Stimulated activated CD8-positive, alpha-beta memory T cell treated with anti-CD3 and anti-CD28 coated beads, Interleukin-7, amount 100 ng/mL, for 4 hours (primary cell): ENCODE measurements at places on chromosomes 1 and 21.

GRCh38 chr1:119482517-119483425, 24.2 kb upstream of the HSD3B1 start:
- DNase-seq: no peak

DNA sequence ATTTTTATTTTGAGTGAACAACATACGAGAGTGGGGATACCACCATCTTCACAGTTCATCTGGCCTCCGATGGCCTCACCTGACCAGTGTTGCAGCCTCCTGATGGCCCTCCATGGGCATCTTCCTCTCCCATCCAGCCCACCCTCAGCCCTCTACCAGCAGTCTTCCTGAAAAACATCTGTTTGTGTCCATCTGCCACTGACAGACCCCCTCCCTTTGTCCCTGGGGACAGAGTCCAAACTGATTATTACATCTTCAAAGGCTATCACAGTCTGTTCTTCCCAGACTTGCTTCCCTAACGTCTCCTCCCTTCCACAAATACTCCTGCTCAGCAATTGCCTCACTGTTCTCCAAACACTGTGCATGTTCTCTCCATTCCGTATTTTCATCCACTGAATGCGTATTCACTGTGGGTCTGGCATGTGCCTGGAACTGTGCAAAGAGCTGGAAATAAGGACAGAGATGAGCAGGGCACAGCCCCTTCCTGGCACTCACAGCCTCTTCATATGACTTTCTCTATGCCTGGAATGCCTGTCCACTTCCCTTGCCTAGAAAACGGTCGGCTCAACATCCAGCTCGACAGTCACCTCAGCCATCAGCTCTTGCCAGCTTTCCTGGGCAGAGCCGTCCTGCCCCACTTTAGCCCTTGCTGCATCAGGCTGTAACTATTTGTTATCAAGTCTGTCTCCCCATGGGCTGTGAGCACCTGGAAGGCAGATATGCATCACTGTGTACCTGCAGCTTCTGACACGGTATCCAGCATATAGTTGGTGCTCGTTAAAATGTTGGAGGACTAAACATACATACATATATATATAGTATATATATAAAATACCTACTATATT, 8.3 kb upstream of the ATF3 start:
- DNase-seq: no peak

DNA sequence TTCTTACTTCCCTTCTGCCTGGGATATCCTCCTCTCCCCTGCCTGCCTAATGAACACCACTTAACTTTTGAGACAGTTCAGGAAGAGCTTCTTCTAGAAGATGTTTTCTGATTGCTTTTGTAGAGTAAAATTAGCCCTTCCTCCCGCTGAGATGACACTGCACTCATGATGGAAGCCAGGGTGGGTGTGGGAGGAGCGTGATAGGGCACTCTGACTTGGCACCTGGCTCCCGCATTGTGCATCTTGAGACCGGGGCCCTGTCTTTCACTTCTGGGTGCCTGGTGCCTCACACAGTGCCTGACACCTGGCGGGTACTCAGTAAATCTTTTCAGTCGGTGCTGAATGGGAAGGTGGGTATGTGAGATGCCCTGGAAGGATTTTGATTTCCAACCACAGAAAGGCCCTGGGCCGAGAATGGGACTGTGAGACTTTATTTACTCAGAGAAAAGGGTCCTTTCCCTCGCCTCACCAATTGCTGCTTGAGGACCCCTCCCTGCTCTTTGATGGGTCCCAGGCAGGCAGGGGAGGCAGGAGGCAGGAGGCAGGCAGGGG, 6.8 kb downstream of the THEM5 start:
- DNase-seq: no peak

DNA sequence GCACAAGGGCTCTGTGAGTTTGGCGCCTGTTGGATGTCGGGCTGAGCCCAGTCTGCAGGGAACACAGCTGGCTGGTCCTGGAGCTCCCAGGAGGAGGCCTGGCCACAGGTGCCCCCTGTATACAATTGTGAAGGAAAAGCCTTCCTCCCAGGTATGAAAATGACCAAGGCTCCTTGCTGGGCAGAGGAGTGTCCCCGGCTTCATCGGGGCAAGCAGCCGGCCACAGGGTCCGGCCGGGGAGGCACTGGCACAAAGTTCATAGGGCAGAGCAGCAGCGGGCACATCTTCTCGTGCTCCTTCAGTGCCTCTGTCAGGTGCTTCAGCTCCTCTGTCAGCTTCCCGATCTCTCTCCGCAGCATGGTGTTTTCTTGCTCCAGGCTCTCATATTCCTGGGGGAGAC, 13.0 kb downstream of the BATF3 start:
- DNase-seq: no peak

DNA sequence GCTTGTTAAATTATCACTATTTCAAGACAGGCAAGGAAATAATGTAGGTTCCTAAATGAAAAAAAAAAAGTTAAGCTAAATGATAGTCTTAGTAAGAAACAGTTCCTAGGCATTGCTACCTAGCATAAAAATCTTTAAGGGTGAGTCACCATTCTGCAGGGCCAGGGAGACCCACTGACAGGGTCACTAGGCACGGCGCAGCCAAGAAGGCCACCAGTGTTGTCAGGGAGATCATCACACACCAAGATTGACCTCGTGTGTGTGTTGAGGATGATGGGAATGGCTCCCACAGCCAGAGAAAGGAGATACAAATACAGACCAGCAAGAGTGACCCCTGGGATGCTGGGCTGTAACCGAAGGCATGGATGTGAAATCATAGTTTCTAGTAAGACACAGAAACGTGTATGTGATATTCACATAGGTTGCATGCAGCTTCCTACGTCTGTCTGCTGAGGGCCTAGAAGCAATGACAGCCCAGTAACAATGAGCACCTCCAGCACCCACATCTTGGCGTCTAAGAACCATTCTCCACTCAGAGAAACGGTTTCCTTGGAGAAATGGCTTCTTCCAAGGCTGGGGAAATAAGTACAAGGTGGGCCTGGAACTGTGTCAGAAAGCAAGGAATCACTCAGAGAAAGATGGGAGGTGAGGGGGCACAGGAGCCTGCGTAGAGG, 29.1 kb downstream of the RIPK4 start:
- no peak for DNase-seq

DNA sequence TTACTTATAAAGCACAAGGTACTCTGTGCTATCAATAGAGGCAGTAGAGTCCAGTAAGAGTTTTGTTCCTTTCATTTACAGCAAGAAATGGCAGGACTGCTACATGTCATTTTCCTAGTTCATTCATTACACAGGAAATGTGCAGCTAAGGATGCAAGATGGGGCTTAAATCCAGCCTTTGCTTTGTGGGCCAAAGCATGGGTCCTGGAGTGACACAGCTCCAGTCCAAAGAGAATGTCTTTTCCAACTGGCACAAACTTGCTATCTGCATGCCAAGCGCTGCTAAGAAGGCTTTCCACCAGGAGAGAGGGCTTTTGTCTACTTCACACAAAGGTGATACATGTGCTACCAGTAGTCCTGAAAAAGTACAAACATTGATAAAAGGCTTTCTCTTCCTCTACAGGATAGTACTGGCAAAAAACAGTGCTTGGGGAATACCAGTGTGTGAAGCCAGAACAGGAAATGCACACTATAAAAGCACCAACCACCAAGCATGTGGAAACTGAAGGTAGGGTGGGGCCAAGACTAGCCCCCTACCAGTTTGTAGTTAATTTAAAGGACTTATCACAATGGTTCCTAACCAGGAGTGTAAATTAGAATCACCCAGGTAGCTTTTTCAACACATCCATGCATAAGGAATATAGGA, 68.7 kb downstream of the ARID4B start:
- no peak for DNase-seq

- DNase-seq: no peak
These were observed 59.0 kb downstream of the HUNK start for GRCh38 chr21:31931644-31932469.

GRCh38 chr1:228378090-228378872, 28.4 kb downstream of the TRIM11 start:
- no peak for DNase-seq

DNA sequence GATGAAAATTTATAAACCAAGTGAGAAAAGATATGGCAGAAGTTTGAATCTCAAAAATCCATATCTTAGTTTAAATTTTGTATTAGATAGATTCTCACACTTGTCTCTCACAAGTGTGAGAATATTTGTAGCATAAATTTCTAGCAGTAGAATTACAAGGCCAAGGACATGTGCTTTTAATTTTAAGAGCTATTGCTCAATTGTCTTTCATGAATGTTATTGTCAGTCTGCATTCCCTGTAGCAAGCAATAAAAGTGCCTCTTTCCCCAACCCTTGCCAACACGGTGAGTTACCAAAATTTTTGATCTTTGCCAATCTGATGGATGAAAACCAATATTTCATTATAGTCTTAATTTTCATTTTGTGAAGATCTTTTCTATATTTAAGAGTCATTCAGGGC, 64.0 kb downstream of the CTH start:
- DNase-seq: no peak

GRCh38 chr1:8641377-8641997, 176.0 kb downstream of the RERE start:
- DNase-seq: no peak

- DNase-seq: no peak
These were observed 57.0 kb downstream of the DISP3 start for GRCh38 chr1:11535761-11536572.

GRCh38 chr1:145985502-145986439, 10.6 kb downstream of the TXNIP start:
- no peak for DNase-seq

- no peak for DNase-seq
These were observed 364.1 kb upstream of the LYPLAL1 start for GRCh38 chr1:218809625-218810024.

DNA sequence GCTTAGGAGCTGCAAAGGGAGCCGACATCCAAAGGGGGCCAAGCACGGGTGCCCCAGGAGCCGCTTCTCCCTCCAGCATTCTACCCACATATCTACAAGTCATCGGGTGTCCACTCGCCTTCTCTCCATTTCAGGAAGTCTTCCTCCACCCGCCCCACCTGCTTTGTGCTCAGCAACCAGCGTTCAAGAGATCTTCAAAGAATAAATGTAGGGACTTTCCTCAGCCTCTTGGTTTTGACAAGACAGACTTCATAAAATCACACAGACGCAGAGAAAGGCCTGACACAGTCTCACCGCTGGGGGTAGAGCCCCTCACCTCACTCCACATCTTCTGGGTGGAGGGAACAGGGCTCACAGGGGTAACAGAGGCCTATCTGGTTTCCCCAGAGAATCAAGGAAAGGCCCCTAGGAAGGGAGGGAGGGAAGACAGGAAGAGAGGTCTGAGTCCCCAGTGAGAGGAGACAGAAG, 49.5 kb downstream of the SSBP3 start:
- DNase-seq: no peak

DNA sequence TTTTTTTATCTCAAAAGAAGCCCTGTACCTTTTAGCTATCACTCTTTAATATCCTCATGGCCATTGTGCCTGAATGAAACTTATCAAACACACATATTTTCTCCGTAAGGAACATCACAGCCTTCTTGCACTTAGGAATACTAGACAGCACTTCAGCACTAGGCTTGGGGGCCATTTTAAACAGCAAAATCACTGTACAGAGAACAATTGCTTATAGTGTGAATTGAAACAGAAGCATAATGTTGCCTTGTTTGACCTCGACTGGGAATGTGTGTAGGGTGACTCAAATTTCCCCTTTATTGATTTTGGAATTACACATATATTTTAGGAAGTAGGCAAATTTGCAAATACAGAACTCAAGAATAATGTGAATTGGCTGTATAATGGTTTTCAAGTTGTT, 36.4 kb downstream of the KYAT3 start:
- DNase-seq: no peak

- no peak for DNase-seq
These were observed 95.9 kb downstream of the DDX20 start for GRCh38 chr1:111851552-111851951.

DNA sequence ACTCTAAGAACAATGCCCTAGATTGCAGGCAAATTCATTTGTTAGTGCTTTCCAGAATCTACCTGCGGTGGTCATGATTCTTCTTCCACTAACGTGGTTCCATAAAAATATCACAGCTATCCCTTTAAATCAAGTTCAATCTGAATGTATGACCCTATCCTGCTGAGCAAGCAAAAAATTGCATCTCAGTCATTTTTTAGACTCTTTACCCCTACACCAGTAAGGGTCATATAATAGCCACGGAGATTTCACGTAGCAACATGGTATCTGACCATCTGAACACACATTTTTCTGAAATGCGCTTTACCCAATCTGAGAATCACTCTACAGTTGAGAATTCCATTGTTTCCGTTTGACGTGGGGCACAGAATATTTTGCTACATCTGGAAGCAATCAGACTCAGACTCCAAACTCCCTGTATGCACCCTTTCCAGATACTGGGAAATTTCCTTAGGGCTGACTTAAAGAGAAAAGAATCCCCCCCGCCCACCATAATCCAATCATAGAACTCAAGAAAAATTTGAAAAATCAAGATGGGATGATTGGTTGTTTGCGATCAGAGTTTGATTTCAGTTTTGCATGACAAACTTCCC, 699.2 kb upstream of the ZP4 start:
- DNase-seq: no peak

DNA sequence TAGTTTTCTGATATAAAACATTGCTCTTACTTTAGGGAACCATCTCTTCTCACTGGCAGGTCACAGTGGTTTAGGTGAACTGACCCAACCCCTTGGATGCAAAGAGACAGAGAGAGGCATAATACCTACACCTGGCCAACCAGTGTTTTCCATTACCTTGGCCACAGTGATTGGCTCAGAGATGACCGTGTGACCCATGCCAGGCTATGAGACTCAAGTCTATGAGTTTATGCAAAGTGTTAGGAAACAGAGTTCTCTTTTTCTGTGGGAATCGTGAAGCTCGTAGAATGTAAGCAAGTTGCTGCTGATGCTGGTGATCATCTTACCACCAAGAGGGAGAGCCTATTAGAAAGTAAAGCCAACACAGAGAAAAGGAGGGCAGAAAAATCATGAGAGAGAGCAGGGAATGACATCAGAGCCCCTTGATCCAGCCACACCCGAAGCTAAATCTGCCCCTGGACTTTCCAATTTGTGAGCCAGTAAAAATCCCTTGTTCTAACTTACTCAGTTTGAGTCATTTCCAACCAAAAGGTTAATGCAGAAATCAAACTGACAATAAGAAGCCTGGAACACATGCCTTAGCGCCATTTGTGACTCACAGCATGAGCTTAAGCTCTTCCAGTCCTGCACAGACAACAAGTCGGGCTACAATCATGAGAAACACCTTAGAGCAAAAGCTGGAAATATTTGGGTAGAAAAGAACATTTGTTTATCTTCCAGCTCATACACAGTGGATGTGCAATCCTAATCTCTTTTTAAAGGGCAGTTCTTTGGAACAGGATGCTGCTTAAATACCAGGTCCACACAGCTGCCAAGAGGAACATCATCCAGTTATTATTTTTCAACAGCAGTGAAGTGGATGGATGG, 81.3 kb upstream of the KAZN start:
- no peak for DNase-seq

- DNase-seq: no peak
These were observed 41.2 kb upstream of the KLF17 start for GRCh38 chr1:44077421-44077820.
